ENCODE measurements at places on chromosomes 1 and 21.

GRCh38 chr1:104163912-104164476, 414.3 kb downstream of the AMY1C start:
- DNase-seq: no peak

DNA sequence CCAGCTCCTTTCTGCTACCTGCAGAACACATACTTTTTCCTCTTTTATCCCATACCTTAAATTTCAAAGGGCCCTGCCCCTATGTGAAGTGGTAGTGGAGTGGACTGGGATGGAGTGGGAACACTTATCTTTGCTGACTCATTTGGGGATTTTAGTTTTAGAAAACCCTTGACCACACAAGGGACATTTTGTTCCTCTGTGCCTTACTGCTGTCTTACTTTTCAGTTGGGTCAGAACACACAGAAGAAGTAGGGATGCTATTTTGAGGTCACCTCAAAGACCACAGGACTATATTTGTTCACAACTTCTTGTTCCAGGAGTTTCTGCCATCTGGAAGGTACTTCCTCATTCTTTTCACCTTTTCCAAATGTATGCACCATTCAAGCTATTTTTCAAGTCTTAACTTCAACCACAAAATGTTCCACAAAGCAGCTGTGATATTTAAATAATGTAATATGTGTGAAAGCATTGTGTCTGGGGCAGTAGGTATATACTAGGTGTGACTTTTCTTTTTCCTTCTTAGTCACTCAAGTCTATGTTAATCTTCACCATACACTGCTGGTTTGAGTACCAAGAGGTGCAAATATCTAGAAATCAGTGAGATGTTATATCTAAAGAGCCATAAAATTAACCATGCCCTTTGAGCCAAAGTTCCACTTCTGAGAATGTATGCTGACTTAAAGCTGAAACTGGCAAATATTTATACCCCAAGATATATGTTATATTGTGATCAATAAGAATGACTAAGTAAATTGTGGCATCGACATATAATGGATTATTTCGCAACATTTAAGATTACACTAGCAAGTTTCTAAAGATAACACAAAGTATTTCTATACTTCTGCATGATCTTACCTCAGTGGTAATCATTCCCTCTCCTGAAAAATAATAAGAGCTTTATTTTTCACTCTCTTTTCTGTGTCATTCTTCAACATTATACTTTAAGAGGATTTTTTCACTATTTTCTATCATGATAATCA, 308.5 kb downstream of the MRPL39 start:
- DNase-seq: no peak

- no peak for DNase-seq
Observed at GRCh38 chr1:89310505-89310904, 37.8 kb upstream of the GBP5 start.

GRCh38 chr1:85277802-85278201, 1.4 kb upstream of the BCL10 start:
- no peak for DNase-seq

DNA sequence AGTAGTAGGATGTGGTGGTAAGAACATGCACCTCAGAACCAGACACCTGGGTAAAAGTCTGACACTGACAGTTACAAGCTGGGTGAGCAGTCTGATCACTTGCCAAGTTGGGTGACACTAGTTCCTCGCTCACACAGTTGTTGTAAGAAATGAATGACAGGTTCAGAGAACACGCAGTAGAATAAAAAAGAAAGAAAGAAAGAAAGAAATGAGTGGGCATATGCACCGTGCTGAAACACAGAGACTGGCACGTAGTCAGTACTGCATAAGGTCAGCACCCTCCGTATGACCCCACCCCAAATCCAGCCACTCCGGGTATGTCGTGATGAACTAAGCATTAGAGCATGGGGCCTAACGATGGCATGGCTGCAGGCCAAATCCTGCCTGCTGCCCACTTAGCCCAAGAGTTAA, 90.6 kb downstream of the GLUL start:
- no peak for DNase-seq

All from NCI-H1930 (cell line).